ENCODE measurements at places on chromosomes 5 and 9. TPM values are rescaled to one million over a fixed set of nuclear protein-coding genes. Genes with fewer than 3 reads are reported as not detected.
A peak's percentile ranks its signal among the peaks of the same experiment; 100 is the strongest.

DNA sequence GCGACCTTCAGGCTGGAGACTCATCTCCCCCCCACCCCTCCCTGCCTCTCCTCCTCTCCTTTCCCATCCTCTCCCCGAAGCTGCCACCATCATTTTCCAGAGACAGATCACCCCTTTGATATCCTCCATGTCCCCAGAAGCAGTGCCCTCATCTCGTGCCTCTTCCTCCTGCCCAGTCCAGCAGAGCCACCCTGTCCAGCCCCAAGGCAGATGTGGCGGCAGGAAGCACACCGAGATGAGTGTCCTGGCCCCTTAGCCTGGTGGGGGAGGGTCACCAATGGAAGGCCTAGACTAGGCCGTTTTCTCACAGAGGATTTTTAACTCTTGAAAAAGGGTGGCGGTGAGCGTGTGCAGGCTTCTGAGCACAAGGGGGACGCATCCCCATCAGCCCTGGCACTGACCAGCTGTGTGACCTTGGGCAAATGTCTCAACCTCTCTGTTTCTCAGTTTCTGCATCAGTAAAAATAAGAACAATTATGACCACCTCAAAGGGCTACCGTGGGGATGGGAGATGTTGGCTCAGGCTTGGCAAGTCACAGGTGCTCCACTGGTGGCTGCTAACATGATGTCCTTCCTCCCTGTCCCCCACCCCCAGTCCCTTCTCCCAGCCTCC, 48.9 kb downstream of the SARDH start:
- DNase-seq: no peak

DNA sequence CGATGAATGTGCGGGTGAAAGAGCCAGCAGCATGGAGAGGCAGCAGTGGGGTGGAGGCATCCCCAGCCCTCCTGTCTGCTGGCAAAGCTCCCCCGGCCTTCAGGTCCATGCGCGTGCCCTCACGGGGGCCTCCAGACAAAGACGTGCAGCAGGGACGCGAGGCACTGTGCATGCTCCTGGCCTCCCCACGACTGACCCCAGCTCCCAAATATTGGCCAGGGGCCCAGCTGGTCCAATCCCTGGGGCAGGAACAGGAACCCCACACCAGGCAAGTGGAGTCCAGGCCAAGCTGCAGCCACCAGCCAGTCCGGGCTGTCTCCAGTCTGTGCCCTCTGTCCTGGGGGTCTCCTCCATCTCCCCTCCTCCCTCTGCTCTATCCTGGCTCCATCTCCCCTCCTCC, 33.5 kb upstream of the LRRC14B start:
- DNase-seq: no peak

DNA sequence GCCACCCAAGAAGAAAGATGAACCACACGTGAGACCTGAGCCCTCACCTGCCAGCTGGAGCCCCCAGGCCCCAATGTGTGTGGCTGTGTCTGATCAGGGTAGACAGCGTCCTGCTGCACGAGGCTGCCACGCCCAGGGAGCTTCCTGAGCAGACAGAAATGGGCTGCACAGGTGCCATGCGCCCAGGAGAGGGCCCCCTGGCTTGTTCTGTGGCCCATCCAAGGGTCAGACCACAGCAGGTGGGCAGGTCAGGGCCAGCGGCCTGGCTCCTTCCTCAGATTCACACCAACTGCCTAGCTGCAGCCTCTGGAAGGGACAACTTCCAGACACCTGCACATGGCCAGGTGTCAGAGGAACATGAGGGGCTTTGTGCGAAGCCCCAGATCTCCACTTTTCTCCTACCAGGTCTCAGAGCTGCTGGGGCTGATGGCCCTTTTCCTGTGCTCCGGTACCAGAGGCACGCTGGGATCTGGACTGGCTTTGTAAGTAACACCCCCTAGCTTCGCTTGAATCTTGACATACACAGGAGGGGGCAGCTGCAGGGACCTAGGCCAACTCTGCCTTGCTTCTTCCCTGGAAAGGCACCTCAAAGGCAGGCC, 10.8 kb downstream of the SARDH start:
- DNase-seq: no peak

DNA sequence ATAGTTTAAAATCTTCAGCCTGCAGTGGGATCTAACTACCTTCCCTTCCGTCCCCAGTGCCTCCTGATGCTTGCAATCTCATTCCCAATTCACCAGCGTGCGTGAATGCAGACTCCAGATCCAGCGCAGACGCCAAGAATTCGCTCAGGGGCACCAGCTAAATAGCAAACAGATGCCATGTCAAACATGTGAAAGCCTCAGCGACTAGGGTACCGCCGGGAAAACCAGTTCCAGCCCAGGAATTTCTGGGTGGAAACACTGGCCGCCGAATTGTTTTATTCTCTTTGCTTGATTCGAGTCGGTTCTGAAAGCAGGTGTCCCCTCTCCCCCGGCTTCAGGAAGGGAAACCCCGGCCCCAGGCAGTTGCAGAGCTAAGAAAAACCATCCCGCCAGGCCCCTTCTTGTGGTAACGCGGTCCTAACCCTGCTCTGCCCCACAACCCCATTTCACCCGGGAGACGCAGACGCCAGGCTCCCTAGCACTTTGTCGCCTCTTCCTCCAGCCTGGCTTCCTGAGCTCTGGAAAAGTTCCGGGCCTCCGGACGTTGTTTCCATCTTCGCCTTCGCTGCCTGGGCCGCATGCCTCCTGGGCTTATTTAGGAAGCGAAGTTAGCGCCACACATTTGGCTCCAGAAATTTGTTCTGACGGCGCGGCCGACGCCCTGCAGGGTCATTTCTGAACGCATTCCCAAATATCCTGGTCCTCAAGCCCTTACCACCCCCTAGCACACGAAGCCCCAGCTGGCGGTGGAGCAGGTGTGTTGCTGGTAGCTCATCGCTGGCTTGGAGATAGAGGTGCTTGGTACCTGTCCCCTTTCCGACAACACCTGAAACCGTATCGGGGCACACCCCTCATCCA, 665 bp upstream of the LVRN start:
- peak; percentile 6 for DNase-seq

DNA sequence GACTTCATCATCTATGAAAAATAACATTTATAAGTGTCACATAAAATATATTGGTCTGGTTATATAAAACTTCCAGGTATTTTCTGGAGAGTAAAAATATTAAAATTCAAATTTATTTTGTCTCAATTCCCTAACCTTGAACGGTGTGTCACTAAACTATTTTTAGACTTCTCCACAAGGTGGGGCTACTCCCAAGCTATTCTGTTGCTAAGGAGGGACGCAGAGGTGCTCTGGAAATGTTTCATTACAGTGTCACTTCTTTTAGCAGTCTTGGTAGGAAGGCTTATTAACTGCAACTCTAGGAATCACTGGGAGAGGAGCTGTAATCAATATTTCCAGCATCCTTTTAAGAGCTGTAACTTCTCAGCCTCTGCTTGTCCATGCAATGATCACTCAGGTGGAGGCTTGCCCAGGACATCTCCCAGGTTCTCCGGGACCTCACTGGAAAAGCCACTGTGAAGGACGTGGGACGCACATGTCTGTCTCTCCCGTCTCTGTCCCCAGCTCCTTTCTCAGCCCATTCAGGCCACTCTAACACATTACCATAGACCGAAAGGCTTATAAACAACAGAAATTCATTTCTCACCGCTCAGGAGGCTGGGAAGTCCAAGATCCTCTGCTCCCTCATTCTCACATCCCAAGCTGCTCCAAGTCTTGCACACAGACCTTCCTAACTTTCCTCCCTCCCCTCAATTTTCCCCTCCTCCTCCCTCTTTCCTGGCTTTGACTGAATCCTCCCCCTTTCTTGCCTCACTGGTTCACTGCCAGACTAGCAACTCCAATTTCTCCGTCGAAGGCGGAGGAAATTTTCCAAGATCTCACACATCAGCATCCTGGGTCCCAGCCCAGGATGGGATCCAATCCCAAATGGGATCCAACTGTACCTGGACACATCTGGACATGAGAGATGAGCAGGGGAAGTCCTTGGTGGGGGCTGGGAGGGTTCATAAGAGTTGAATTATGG, 32.7 kb upstream of the DNAH5 start:
- no peak for DNase-seq

DNA sequence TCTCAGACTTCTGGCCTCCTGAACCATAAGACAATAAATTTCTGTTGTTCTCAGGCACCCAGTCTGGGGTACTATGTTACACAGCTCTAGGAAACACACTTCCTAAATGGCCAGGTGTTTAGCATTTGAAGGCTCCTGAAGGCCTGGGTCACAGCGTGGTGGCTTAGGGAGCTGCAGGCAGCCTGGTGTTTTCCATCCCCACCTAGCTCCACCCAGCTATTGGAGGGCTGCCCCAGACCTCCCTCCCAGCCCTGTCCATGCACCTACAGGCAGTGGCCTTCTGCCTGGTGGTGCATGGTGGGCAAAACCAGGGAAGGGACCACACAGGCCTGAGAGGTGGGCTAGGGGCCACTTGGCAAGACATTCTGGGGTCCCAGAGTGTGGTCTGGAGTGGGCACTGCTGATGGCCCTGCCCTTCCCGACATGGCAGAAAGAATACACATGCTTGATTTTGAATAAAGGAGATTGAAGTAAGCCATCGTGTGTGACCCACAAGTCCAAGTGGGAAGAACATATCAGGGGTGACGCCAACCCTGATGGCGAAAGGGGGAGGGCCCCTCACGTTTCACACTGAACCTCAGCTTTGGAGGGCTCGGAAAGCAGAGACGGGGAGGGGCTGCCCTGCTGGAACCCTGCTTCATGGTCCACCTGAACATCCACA, 1.3 kb upstream of the SUSD3 start:
- DNase-seq: no peak

DNA sequence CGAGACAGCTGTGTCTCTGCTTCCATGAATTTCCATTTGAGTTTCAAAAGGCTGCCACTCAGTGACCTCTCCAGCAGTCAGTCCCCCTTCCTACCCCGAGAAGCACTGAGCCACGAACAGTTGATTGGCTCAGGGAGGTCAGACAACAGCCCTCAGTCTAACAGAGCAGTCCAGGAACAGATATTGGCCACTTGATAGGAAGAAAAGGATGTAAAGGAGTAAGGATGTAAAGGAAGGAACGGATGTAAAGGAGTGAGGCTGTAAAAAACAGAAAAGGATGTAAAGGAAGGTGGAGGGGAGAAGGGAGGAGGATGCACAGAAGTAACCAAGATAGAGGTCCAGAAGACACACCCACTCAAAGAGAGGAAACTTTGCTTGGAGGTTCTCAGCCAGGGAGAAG, 3.2 kb upstream of the NR4A3 start:
- DNase-seq: no peak

GRCh38 chr5:58357121-58357520, 102.8 kb downstream of the PLK2 start:
- DNase-seq: no peak

DNA sequence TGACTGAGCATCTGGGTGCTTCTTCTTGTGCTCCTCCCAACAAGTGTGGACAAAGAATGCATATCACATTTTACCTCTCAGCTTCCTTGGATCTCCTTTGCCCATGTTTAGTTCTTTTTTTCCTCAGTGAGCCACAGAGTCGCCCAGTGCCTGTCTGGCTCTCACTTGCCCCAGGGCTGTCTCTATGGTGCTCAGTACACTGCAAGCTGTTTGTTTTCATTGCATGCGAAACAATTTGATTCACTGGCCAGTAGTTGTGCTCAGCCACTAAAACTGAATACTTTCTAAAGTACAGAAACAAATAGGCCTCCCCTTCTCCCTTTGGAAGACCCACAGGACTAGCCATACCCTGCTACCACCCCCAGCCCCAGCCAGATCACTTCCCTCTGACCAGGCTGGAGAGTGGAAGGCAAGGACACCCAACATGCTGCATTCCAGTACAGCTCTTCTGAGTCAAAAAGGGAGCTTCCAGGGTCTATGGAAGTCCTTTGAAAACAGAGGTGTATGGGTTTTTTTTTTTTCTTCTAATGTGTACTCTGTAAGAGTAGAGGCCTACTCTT, 3.8 kb downstream of the LHFPL2 start:
- no peak for DNase-seq

DNA sequence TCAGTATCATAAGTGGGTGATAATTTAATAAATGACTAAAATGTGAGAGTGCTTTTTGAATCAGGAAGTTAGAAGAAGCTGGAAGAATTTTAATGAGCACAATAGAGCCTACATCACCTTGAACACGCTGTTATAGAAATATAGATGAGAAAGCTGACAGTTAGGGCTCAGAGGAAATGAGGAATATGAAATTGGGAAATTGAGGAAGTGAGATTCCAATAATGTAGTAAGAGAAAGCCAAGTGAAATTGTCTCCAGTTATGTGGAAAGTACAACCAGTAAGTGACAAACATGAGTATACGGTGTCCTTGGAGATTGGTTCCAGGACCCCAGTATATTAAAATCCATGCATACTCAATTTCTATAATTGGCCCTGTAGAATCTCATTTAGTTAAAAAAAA, 235.9 kb upstream of the FAM174A start:
- no peak for DNase-seq

DNA sequence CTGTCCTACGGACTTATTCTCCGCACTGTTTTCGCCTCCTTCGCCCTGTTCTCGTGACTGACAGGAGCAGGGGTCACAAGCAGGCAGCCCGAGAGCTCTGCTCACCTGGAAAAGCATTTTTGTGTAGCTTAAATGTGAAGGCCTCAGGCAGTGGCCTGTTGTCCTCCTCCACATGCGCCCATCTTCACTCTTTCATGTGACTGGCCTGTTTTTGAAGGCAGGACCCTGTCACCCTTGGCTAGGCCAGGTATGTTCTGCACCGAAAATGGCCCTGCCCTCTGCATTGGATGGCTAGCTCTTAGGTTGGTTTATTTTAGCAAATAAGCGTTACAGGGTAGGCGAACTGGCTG, 614 bp upstream of the CPLANE1 start:
- no peak for DNase-seq

GRCh38 chr5:149271716-149272563, at the start of gene AFAP1L1:
Gene AFAP1L1, plus strand, starts transcription at chr5:149271859. Its CDS starts 110 bp downstream, at chr5:149271969.
- peak; percentile 86 for DNase-seq

GRCh38 chr9:16133032-16133431, 580.2 kb downstream of the CCDC171 start:
- DNase-seq: no peak

DNA sequence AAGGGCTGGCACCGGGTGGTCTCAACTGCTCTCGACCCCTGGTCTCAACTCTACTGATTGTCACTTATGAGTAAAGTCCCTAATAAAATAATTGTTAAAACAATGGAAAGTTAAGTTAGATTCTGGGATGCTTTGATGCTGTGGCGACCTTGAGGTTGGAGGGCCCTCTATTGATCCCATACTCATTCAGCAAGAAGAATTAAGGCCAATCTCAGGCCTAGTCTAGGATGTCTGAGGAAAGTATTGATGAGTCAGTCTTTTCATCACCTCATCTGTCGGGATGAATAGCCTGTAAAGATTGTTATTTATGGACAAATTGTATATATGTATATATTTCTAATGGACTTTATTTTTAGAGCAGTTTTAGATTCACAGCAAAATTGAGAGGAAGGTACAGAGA, 50.8 kb downstream of the WDR36 start:
- no peak for DNase-seq

- DNase-seq: no peak
Measured at GRCh38 chr5:78903861-78904260, 81.2 kb downstream of the ARSB start.

GRCh38 chr5:132782101-132782500, 5.1 kb upstream of the SEPTIN8 start:
- DNase-seq: no peak

- no peak for DNase-seq
Measured at GRCh38 chr9:134425812-134426211, 99.6 kb downstream of the RXRA start.

GRCh38 chr9:84669288-84670137, at the start of gene NTRK2:
Gene NTRK2, plus strand, starts transcription at chr9:84669729. Its CDS starts 1,020 bp downstream, at chr9:84670749.
- peak; percentile 16 for DNase-seq

GRCh38 chr5:143073766-143074165, 303.6 kb downstream of the ARHGAP26 start:
- DNase-seq: no peak

The PCDHA7 gene
- total RNA-seq: not detected

The AFAP1L1 gene
- total RNA-seq: 47.8 TPM

The PCDHB14 gene
- 1.4 TPM for total RNA-seq

The GEMIN5 gene
- 18.5 TPM for total RNA-seq

The ELOVL7 gene
- total RNA-seq: 0.68 TPM

The GPR151 gene
- not detected for total RNA-seq

The CSF1R gene
- 27.0 TPM for total RNA-seq

The ANKRD34B gene
- not detected for total RNA-seq

All from heart right ventricle (tissue), 16 donors.